ENCODE measurements at places on chromosomes 4 and X.

DNA sequence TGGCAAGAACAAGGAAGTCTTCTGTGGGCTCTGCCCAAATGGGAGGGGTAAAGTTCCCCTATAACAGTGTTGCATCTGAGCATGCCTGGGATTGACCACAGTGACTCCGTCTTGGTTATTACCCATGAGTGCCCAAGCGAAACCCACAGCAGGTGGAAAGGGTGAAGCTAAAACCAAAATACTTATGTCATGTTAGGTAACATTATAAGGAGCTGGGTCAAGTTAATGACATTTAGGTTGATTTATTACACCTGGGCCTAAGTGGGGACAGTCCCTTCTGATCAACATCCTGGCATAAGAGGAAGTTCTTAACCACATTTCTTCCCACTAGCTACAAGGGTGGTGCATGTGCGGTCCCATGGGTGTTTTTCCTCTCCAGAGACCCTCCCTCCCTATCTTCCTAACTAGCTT lies 1.3 kb upstream of the ZNF732 start:
- no peak for DNase-seq

DNA sequence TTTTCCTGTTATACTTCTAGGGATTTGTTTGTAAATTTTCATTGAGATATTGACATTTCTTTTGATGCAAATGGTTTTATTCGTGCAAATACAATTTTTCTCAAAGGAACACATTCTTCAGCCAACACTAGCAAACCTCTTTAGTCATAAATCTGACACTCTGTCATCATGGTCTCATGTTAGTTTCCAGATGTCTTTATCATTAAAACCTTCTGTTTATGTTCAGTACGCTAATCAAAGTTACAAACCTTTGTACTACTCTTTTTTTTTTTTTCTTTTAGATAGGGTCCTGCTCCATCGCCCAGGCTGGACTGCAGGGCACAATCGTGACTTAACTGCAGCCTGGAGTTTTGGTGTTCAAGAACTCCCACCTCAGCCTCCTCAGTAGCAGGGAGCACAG lies 7.1 kb downstream of the SLC25A31 start:
- no peak for DNase-seq

GRCh38 chr4:185716141-185716551 lies 95.8 kb downstream of the SORBS2 start:
- no peak for DNase-seq

GRCh38 chr4:85078016-85078415 lies 111.5 kb upstream of the WDFY3 start:
- no peak for DNase-seq

DNA sequence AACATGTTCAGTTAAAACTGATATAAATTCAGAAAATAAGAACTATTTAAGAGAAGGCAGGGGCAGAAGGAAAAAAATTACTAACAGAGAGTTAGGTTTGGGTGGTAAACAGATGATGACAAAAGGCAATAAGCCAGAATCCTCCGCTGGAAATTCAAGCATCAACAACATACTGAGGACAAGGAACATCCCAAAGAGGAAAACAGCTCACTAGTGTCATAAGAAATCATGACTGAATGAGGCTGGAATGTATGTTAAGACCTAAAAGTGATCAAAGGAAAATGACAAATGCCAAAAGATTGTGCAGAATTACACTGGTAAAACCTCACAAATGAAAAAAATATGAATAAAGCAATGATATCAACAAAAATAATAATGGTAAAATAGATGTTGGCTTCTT lies 88.4 kb downstream of the WDFY3 start:
- no peak for DNase-seq

DNA sequence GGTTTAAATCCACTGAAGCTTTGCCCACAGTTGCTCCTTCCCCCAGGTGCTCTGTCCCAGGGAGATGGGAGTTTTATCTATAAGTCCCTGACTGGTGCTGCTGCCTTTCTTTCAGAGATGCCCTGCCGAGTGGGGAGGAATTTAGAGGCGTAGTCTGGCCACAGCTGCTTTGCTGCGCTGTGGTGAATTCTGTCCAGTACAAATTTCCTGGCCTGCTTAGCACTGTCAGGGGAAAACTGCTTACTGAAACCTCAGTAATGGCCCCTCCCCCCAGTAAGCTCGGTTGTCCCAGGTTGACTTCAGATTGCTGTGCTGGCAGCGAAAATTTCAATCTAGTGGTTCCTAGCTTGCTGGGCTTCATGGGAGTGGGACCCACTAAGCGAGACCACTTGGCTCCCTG lies 40.1 kb downstream of the UGT2B17 start:
- DNase-seq = no peak

DNA sequence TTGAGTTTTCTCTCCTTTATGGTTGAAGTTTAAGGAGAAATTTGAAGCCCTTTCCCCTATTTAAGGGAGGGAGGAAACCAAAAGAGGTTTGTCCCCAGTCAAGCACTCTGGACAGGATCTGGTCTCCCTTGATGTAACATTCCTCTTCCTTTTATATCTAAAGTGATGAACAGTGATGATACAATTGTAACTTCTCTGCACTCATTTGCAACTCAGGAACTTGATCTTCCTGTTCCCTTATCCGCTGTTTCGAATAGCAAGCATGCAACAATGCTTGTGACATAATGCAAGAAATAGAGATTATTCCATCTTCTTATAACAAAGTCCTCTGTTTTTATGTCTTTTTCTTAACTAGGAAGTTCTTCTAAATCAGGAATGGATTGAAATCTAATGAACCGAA lies 18.3 kb downstream of the ALPK1 start:
- DNase-seq = no peak

GRCh38 chr4:173917255-173917960 lies 366.1 kb downstream of the FBXO8 start:
- DNase-seq = no peak

DNA sequence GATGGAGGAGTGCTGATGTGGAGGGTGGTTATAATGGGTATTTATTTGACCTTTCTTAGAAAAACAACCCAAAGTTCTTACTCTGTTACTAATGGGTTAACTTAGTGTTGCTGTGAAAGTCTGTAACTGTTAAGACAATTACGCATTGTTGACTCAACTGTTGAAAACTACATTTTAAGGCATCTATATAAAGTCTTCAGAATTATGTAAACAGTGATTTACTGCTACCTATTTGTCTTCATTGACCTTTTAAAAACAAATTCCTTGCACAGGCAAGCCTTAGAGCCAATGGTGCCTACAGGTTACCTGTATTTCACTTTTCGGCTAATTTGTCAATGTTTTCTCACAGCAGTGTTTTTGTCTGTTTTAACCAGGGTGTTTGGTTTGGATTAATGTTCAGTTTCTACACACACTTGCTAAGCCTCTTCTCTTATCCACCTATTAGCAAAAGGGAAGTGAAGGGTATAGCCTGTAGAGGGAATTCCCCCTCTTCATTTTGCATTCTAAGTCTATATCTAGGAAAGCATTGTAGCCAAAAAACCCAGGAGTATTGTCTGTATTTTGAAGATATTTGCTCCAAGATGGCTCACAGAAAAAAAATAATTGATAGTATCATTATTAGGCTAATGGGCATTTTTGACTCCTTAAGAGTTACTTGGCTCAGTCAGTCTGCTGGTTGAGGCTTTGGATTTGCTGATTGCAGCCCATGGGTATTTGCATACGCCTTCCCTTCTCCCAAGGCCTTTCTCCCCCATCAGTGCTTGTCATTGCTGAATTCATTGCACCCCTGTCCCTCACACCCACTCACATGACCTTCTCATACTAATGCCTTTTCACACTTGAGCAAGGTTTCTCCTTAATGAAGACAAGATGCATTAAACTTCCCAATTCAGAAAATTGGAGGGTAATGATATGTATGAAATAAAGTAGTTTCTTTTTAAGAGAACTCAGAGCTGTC lies 30.5 kb downstream of the AFF1 start:
- no peak for DNase-seq

DNA sequence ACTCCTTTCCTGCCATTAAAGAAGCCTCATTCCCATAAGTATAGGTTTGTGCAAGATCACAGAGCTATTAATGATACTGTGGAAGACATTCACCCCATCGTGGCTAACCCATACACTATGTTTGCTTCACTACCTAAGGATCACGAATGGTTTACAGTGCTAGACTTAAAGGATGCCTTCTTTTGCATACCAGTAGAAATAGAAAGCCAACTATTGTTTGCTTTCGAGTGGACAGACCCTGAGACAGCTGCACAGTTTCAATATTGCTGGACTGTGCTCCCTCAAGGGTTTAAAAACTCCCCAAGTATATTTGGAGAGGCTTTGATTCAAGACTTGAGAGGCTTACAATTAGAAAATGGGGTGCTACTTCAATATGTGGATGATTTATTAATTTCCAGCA lies 16.0 kb upstream of the PAPSS1 start:
- DNase-seq = no peak

GRCh38 chrX:41956027-41956426 lies 32.7 kb upstream of the CASK start:
- DNase-seq = no peak

DNA sequence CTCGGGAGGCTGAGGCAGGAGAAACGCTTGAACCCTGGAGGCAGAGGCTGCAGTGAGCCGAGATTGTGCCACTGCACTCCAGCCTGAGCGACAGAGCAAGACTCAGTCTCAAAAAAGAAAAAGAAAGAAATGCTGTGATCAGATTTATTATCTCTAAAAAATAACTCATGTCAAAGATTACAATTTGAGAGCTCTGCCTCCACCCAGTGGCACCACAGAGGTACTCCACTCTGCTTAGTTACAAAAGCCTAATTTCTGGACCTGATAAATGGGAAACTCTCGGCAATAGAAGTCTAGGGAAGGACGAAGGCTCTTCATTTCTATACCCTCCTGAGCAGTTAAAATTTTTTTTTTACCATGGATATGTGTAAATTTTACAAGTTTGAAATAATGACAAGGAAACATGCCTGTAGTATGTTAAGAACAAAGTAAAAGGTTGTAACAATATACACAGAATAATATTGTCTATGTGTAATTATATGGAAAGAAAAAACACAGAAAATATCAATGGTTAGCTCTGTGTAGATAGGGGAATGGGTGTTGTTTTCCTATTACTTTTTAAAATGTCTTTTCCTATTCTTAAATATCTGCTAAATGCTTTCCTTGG lies 149.8 kb downstream of the STIM2 start:
- peak; percentile 79 for DNase-seq

- no peak for DNase-seq
Measured at GRCh38 chr4:139282721-139283075, 2.7 kb upstream of the MGARP start.

GRCh38 chrX:102744307-102744706 lies 23.8 kb downstream of the GPRASP3 start:
- DNase-seq = no peak

- DNase-seq = no peak
Measured at GRCh38 chrX:371907-372306, 14.8 kb downstream of the PPP2R3B start.

GRCh38 chr4:62407534-62407933 lies 1207.4 kb downstream of the ADGRL3 start:
- DNase-seq = no peak

GRCh38 chr4:63036159-63036866 lies 1372.9 kb downstream of the TECRL start:
- no peak for DNase-seq

DNA sequence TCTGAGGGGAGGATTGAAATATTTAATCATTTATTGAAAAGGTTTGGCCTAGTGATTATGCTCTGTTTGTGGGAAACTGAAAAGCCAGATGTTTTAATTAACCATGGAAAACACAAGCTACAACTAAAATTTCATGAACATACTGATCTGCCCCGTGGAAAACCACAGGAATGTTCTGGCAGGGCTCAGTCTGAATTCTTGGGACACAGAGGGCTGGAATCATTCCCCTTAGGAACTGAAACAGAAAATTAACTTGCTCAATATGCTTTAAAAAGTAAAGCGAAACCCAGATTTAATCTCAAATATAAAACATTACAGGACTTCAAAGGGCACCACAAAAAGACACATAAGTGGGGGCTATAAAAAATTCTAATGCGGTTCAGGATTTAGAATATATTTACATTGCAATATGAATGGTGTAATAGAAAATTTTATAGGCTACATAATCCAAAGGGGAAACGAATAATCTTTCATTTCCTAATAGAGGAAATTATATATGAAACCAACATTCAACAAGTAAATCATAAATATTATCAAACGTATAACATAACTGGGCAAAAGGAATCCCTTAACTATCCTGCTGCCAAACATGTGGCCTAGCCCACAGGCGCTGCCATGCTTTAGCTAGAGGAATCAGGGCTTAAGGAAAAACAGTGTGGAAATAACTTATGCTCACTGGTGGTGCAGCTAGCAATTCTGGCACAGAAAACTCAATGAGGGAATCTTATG lies 70.9 kb downstream of the APBB2 start:
- peak; percentile 52 for DNase-seq

- no peak for DNase-seq
Measured at GRCh38 chrX:130789793-130790192, 113.2 kb downstream of the ENOX2 start.

DNA sequence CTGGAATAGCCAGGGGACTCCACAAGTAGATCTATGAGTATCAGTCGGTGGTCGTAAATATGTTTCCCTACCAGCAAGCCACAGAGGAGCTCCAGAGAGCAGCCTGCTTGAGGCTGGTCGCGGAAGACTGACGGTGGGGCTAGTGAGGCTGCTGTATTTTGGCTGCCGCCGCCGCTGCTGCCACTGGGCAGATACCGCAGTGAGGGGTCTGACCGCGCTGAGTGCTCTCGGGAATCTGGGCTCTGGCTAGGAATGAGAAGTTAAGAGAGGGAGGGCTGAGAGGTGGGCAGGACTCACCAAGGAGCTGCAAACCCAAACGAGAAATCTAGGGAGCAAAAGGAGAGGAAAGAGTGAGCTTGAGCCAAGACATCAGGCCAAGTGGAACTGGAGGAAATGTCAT lies at the start of gene EXOC1L:
Gene EXOC1L (plus strand): TSS at position 157 of the 400 bp plus-strand sequence. CDS start 237 bp downstream, at position 394.
- peak; percentile 15 for DNase-seq

GRCh38 chr4:169383724-169384123 lies 113.0 kb upstream of the SH3RF1 start:
- no peak for DNase-seq

DNA sequence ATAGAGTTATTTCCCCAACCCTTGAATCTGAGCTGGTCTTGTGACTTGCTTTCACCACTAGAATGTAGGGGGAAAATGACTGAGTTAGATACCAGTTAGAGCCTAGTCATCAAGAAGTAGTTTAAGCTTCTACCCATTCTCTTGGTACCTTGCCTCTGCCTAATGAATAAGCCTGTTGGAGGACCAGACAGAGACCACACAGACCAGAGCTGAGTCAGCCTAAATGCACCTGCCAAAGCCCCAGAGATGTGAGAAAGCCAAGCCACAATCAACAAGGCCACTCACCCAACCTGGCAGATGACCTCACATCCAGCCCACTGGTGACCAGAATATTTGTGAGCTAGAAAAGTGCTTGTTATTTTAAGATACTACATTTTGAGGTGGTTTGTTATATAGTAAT lies 85.2 kb upstream of the DCLK2 start:
- DNase-seq = no peak

GRCh38 chr4:69708211-69708610 lies 52.2 kb downstream of the SULT1B1 start:
- DNase-seq = no peak

GRCh38 chrX:47217121-47217851 lies 1.2 kb upstream of the CDK16 start:
- DNase-seq = peak; percentile 82

GRCh38 chr4:13525606-13526281 lies 18.6 kb downstream of the NKX3-2 start:
- no peak for DNase-seq

- DNase-seq = peak; percentile 26
Measured at GRCh38 chr4:77927991-77928925, 65.6 kb downstream of the MRPL1 start.

GRCh38 chrX:44428989-44429627 lies 85.6 kb upstream of the EFHC2 start:
- peak; percentile 47 for DNase-seq

- peak; percentile 88 for DNase-seq
Measured at GRCh38 chrX:15675490-15675921, 10.9 kb upstream of the CLTRN start.

GRCh38 chrX:154490021-154490413 lies 412 bp downstream of the SLC10A3 start:
- peak; percentile 45 for DNase-seq
